ENCODE measurements at places on chromosomes 4 and X.

DNA sequence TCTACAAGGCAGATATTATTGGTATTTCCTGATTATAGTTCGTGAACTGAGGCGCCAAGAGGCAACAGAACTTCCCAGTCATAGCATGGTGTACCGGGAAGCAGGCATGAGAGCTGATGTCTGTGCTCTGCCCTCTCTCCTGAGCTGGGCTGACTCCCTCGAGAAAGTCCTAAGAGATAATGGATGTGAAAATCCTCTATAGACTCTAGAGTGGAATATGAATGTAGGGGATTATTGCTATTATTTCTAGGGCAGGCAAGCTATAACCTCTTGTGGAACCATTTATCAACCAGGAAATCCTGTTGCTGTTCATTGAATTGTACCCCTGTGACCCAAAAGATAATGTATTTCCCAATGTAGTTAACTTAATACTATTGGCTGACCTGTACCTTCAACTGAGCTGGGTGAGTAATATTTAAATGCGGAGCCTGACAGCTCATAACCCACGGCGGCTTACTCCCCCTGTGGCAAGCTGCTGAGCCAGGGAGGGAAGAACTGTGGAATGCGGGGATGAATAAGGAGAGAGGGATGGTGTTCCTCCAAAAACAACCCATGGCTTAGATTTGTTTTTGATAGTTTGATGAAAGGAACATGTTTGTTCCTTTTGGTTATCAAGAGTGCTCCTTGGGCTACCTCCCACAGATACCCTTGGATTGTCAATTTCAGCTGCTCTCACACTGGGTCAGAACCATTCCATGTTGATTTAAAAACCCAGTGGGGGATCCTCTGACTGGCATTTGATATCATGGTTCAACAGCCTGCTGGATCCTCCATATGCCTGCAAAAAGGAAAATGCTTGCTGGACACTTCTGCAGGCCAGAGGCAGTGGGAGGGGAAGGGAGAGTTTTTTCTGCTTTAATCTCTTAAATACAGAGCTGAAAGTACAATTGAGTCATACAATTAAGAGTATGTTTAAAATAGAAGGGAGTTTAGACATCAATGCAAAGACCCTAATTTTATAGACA lies 339.0 kb upstream of the BOD1L1 start:
- DNase-seq: no peak

DNA sequence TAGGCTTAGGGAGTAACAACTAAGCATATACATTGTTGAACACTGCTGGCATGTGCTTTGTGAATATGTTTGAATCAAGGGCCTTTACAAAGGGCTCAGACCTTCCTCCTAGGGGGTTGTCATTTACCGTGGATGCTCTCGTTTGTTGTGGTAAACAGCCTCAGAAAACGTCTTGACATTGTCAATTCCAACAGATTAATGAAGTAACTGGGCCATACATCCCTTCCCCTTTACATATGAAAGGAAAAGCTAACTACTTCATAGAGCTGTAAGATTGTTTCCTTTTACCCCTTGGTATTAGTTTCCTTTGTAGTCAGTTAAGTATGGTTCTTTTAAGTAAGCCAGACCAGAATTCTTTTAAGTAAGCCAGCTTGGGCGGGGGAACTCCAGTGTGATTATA lies 42.9 kb downstream of the FAT4 start:
- DNase-seq: no peak

GRCh38 chr4:105895583-105896460 lies 551 bp downstream of the NPNT start:
- no peak for DNase-seq

GRCh38 chr4:65046192-65047133 lies 623.8 kb downstream of the EPHA5 start:
- no peak for DNase-seq

DNA sequence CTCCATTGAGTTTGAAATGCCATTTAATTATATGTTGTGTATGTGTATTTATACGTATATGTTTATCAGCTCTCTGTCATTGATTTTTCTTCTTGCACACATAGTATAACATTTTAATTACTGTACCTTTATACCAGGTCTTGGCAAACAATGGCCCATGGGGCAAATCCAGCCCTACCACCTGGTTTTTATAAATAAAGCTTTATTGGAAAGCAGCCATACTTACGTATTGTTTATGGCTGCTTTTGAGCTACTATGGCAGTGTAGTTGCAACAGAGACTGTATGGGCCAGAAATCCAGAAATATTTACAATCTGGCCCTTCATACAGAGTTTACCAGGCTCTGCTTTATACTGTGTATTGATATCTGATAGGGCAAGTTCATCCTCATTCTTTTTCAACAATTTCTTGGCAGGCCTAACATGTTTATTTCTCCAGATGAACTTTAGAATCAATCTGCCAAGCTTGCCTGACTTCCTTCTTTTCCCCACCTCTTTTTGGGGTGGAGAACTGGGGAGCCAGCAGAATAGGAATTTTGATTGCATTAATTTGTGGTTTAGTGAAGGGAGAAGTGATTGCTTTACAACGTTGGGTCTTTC lies 15.8 kb downstream of the DCUN1D4 start:
- DNase-seq: no peak

DNA sequence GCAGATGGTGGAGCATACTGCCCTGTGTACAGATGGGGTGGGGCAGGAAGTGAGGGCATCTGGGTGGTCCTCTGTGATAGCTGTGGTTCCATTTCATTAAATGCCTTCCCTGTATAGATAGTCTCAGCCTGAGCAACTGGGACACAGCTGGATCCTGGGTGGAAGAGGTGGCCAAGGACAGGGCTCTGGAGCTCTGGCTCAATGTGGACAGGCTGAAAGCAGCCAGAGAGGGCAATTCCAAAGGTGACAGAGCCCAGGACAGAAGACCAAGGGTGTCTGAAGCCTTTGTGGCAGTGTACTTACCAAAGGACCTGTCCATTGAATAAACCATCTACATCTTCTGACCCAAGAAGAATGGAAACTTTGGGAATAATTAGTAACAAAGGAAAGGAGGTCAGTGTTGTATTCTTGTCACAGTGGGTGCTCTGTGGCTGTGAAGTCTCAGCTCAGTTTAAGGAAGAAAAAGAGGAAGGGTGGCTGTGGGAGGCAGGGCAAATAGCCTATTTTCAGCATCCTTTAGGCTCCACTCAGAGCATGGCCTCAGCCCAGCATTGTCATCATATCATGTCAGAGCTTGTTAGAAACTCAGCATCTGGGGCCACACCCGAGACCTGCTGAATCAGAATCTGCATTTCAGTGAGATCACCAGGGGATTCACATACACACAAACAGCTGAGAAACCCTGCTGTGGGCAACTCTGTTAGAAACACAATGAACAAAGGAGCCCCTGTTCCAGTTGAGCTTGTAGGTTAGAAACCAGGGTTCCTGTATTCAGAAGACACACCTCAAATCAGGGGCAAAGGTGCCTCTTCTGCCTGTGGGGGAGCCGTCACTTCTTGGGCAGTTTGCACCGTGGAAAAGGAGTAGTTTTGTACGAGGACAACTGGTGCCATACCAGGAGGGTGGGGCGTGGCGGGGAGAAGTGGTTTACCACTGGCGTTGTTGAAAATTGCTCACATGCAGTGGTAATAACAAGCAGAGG lies 168.6 kb downstream of the PTTG2 start:
- DNase-seq: no peak

DNA sequence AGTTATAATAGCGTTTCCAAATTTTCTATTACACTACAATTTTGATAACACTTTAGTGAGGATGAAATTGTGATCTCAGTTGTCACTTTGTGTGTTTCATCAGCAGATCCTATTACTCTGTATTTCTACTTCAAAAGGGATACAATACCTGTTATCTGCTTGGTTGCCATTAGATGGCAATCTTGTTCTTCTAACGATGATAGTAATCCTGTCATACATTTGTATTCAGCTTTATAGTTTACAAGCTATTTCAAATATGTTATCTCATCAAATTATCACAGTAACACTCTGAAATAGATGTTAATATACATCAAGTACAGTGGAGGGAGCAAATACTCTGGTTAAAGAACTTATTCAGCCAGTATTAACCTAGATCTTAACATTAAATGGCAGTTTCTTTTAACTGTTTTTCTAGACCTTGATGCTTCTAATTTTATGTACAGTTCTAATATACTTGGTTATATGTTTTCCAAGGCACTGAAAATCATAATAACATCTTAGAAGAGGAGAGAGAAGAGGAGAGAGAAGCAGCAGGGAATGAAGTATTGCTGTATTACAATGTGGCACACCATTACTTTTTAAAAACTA lies 292.0 kb downstream of the CCSER1 start:
- DNase-seq: no peak

DNA sequence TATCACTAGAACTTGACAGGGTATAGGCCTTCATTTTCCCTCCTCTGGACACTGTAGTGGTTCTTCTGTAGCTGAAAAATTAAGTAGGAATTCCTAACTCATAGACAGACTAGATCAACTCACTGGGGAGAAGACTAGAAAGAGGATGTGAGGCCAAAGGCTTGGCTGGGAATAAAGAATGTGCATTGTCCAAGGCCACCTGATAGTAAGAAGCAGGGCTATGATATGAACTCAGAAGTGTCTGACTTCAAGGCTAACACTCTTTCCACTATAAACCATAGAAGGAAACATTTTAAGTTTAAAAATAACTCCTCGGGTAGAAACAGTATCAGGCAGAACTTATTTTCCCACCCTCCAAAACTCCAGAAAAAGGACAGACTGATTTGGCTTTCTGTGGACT lies 346.6 kb downstream of the OPHN1 start:
- DNase-seq: no peak

DNA sequence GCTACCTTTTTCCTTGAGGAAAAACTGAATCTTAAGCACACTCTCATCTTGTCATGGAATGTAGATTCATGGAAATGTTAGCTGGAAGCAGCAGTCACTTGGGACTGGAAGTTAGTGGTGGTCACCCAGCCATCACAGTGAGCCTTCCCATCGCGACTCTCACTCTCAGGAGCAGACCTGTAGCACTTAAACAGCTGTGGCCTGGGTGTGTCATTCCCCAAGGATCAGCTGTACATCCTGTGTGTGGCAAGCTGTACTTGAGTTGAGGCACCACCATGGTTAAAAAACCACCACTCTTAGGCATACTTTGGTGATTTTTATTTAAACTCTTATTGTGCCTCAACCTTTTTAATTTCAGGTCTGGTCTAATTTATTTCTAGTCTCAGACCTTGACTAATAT lies 46.7 kb downstream of the JADE1 start:
- no peak for DNase-seq

DNA sequence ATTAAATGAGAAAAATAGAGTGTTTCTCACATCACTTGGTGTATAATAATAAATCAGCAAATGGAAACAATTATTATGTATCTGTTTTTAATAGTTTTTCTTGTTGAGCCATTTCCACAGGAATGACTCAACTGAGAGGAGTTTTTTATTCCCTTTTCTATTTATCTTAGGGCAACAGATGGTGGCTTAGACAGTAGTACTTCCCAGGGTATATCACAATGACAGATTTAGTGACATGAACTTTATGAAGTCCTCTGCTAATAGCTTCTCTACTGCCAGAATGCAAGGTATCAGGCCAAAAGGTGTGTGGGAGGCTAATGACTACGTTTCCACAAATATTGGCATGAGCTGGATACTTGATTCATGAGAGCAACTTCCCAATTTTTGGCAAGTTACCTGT lies 126.7 kb downstream of the HTR2C start:
- DNase-seq: no peak

DNA sequence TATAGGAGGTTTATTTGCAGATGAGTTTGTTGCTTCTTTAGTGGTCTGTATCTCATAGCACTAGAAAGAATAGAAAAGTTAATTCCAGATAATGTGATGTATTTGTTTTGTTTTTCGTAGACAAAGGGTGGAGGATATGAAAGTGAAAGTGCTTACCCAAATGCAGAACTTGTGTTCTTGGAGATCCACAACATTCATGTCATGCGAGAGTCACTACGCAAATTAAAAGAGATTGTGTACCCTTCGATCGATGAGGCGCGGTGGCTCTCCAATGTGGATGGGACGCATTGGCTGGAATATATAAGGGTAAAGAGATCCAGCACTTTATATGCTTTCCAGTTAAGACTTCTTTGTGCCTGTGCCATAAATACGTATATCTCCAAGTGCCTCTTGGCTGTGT lies 43.3 kb downstream of the MTMR1 start:
- no peak for DNase-seq

DNA sequence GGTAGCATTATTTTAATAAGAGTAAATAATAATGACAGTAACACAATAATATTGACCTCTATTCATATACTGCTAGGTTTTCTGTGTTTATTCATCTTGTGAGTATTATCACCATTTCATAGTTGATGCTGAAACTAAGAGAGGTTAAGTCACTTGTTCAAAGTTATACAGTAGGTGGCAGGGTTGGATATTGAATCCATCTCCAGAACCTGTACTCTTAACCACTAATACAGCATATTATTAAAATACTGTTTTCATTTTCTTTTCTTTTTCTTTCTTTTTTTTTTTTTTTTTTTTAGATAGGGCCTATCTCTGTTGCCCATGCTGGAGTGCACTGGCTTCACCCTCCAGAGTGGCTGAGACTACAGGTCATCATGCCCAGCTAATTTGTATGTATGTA lies 7.1 kb upstream of the ELF2 start:
- DNase-seq: no peak

- DNase-seq: no peak
Measured at GRCh38 chr4:153481478-153481877, 15.3 kb downstream of the TMEM131L start.

DNA sequence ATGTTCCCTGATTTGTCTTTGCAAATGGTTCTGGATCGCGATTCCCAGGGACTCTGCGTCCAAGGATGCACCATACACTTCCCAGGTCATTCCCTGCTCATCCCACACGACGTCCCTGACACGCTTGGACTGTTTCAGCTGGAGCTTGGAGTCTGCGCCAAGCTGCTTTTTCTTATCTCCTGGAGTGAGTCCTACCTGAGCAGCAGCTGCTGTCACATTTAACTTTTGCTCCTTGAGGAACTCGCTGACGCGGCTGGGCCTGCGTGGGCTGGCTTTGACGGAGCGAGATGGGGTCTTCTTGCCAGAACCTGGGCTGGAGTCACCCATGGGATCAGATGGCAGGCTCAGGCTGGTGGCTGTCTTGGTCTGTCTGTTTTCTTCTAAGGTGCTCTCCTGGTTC lies 59.6 kb downstream of the GPRIN3 start:
- DNase-seq: no peak

- no peak for DNase-seq
Measured at GRCh38 chr4:108168671-108169523, at the start of gene LEF1. Gene LEF1 (minus strand): TSS chr4:108168932. CDS start chr4:108167767, 1,165 bp downstream.

DNA sequence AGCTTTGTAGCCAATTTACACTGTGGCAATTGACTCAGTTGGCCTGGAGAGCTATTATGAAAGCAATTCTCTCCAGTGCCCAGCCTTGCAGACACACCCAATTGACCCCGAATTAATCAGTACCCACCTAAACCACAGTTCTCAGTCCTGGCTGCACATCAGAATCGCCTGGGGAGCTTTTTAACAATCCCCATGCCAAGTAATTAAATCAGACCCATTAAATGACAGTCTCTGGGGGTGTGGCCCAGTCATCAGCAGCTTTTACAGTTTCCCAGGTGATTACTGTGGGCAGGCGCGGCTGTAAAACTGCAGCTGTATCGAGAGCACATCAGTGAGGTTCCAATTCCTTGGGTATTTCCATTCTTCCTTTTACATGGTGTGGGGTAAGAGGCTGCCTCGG lies 460.9 kb upstream of the FAT1 start:
- DNase-seq: no peak

GRCh38 chr4:82429728-82430192 lies 502 bp downstream of the HNRNPDL start:
- DNase-seq: peak; percentile 52

- DNase-seq: no peak
Measured at GRCh38 chrX:17567187-17567586, 170.1 kb upstream of the SCML1 start.
